ENCODE measurements at places on chromosomes 4 and X. TPM values are rescaled to one million over a fixed set of nuclear protein-coding genes. Genes with fewer than 3 reads are reported as not detected.

Gene SCD5
- total RNA-seq = 17.9 TPM

Gene IGFBP7
- not detected for total RNA-seq

Gene AWAT2
- total RNA-seq = not detected

Gene IL13RA1
- total RNA-seq = 7.2 TPM

Gene CT55
- not detected for total RNA-seq

Gene USO1
- total RNA-seq = 35.6 TPM

Gene C4orf51
- not detected for total RNA-seq

Gene TAF7L
- total RNA-seq = 0.70 TPM

Gene DCAF12L1
- total RNA-seq = not detected

Gene CHRNA9
- 0.35 TPM for total RNA-seq

Gene ODAPH
- total RNA-seq = not detected

Gene PPARGC1A
- total RNA-seq = not detected

Gene AADAT
- total RNA-seq = 5.4 TPM

Gene TSPAN5
- 16.9 TPM for total RNA-seq

Gene PNMA6E
- not detected for total RNA-seq

Gene CSN1S1
- not detected for total RNA-seq

Gene CCSER1
- not detected for total RNA-seq

Gene ANOS1
- total RNA-seq = 0.06 TPM

Gene SLC16A2
- total RNA-seq = 24.7 TPM

Gene MCF2
- 2.7 TPM for total RNA-seq

Gene RGN
- 1.8 TPM for total RNA-seq

Gene FGA
- total RNA-seq = not detected

Gene PAGE1
- not detected for total RNA-seq

Gene ENAM
- not detected for total RNA-seq

Gene CXCL6
- 0.28 TPM for total RNA-seq

Gene ENPEP
- total RNA-seq = 13.2 TPM

Gene NAA15
- total RNA-seq = 123 TPM

Gene TMEM271
- 3.6 TPM for total RNA-seq

Gene VCX3A
- total RNA-seq = not detected

Gene C4orf46
- total RNA-seq = 42.2 TPM

Gene TSPAN7
- 0.31 TPM for total RNA-seq

Gene GIMD1
- total RNA-seq = not detected

Gene ARX
- total RNA-seq = 32.0 TPM

Gene TEX13D
- 0.47 TPM for total RNA-seq

Gene PARM1
- 12.3 TPM for total RNA-seq

Gene ADGRG4
- not detected for total RNA-seq
